ENCODE measurements at places on chromosomes 11 and 22.
A peak's percentile ranks its signal among the peaks of the same experiment; 100 is the strongest.

- no peak for DNase-seq
These were observed 1098.6 kb upstream of the CCDC90B start for GRCh38 chr11:84384731-84385130.

- DNase-seq: no peak
These were observed 33.8 kb downstream of the ZNF280B start for GRCh38 chr22:22474733-22475132.

- no peak for DNase-seq
These were observed 425.8 kb downstream of the SOX6 start for GRCh38 chr11:15930442-15931025.

- DNase-seq: no peak
These were observed 35.9 kb downstream of the ACO2 start for GRCh38 chr22:41504816-41505215.

DNA sequence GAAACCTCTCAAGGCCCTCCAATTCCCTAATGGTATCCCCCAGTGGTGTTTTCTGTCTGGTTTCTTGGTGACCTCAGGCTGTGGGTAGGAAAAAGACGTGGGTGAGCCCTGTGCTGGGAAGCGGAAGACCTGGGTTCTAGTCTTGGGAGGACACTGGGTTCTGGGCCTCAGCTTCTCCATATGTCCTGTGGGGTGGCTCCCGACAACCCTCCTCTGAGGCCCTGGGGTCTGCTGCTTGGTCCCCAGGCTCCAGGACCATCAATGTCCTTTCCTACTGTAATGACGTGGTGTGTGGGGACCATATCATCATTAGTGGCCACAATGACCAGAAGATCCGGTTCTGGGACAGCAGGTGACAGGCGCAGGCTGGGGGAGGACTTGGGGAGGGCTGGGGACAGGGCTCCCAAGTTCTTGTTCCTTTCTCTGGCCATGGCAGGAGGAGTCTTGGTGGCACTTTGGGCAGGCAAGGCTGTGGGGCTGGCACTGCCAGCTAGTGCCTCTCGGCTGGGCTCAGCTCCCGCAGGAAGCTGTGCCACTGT lies 12.8 kb downstream of the ATG16L2 start:
- DNase-seq: no peak

- DNase-seq: no peak
These were observed 28.4 kb downstream of the KIAA0930 start for GRCh38 chr22:45212306-45212709.

- DNase-seq: no peak
These were observed 384.4 kb upstream of the DDI1 start for GRCh38 chr11:103652013-103652412.

- no peak for DNase-seq
These were observed 205.5 kb downstream of the CTTN start for GRCh38 chr11:70603756-70604211.

DNA sequence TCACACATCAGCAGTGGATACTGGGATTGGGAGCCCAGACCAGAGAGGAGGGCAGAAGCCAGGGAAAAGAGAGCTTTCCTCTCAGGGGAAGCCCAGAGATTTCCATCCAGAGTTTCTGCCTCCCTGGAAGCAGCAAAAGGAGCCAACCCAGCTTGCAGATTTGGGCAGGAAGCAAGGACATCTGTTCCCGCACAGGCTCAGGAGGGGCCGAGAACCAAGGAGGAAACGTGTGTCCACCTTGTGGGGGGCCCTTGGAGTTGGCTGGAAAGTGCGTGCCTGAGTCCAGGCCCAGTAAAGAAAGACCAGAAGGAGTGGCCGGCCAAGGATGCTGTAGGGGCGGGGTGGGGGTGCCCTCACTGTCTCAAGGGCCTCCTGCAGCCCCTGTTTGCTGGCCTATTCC lies 6.0 kb upstream of the NPTXR start:
- DNase-seq: no peak

DNA sequence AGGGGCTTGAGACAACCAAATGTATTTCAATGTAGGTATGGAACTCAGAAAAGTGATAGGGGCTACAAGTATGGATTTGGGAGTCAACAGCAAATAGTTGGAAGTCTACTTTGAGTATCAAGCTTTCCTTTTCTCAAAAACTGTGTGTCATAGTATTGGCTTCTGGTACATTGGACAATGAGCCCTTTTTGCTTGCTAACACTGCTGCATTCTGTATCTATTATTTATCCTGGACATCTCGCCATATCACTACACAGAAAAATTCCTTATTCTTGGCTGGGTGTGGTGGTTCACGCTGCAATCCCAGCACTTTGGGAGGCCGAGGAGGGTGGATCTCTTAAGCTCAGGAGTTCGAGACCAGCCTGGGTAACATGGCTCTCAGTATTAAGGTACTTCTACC lies 18.4 kb downstream of the CYP2R1 start:
- DNase-seq: no peak

- peak; percentile 39 for DNase-seq
These were observed 22.1 kb upstream of the RRAS2 start for GRCh38 chr11:14380947-14381561.

- DNase-seq: no peak
These were observed 21.3 kb downstream of the TRIM44 start for GRCh38 chr11:35683728-35684339.

DNA sequence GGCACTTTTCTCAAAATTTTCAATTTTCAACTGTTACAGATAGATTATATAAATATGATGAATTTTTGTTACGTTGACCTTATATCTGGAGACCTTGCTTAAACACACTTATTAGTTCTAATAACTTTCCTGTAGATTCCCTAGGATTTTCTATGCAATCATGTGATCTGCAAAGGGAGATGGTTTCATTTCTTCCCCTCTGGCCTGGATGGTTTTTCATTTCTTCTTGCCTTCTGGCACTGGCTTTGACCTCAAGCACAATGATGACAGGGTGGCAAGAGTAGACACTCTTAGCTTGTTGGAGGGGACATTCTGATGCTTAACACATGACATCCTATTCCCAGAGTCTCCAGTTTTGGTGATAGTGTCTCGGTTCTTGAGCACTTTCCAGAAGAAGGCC lies 75.9 kb downstream of the DGCR2 start:
- no peak for DNase-seq

DNA sequence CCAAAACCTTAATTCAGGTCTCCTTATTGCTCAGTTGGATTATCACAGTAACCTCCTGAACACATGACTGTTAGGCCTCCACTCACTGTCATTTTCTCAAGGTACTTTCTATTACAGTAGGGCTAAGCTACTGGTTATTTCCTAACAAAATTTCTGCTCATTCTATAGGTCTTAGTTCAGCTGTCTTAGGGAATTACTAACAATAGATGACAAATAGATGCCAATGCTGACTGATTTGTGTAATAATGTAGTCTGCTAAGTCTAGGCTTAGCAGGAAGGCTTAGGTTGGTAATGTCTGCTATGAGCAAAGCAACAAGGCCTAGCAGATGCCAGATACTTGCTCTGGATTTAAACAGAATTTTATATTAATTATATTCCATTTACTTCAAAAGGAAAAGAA lies 58.1 kb downstream of the RSF1 start:
- DNase-seq: no peak

GRCh38 chr11:78039919-78040671 lies 17.0 kb upstream of the KCTD14 start:
- DNase-seq: peak; percentile 3

GRCh38 chr11:74749965-74750296 lies 1.3 kb downstream of the RNF169 start:
- no peak for DNase-seq

DNA sequence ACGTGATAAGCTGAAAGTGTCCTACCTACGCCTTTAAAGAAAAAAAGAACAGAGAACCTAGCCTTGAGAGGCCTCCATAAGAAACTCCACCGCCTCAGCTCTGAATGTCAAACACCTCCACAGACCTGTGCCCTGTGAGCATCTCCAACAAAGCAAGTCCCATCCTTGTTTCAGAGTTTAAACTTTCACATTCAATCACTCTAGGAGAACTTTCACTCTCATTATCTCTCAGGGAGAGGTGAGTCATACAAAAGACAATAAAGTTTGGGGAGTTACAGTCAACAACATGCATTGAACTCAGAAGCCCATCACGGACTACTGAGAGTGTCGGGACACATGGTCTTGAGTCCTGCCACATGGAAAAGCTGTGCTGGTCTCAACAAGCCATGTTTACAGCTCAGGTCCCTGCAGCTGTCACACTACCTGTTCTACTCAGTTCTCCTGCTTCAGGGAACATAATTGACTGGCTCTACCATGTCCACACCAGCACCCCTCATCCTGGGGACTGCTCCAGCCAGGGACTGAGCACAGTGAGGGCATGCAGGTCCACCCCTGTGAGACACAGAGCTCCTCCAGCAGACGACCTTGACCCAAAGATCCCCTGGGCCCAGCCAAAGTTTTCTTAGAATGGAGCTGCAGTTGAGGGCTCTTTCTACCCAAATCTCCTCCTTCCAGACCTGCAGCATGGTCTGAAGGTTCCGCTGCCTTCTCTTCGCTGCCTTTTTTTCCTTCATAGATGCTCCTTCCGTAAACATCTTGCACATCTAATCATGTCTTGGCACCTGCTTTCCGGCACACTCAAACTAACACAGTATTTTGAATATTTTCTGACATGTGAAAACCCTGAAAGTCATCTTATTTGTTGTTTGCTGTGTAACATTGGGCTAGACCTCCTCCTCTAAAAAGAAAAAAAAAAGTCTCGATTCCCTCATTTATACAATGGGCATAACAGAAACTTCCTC lies 114.9 kb downstream of the ETS1 start:
- DNase-seq: peak; percentile 60

DNA sequence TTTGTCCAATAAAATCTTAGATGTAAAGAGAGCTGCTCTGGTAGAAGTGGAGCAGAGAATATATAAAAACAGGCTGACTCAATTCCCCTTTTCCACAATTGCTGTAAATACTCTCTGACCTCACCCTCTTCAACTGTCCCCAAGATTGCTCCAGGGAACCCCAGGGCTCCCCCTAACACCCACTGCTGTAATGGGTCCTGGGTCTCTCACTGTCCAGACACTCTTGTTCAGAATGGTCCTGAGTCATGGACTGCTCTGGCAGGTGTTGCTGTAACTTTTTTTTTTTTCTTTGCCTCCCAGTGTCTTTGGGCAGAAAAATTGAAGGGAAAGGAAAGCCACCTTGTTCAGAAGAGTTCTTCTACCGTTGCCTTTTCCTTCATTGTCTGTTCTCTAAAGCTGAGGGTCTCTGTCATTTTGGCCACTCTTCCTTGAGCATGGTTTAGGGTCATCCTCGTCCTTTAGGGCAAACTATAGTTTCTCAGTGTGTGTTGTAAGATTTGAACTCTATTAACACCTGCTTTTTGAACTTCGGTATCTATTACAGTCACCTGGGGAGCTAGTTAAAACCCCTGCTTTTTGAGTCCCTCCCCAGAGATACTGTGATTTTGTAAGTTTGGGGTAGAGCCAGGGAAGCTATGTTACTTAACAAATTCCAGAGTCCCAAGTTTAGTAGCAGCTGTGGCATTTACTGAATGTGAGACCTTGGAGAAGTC lies 209.5 kb downstream of the NAV2 start:
- DNase-seq: no peak

GRCh38 chr11:94897330-94897768 lies 76.0 kb downstream of the CWC15 start:
- peak; percentile 28 for DNase-seq

DNA sequence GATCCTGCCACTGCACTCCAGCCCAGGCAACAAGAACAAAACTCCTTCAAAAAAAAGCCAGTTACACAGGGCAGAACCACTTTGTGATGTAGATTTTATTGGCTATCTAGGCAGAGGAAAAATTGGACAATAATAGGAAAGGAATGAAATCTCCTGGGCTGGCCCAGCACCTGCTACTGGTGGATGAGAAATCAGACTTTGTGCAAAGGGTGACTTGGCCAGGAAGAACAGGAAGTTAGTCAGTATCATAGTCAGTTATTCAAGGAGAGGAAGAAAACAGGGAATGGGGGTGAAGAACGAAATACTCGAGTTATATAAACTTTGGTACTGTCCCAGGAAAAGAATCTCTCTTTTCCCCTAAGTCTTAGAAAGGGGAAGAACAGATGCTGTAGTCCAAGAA lies 11.0 kb upstream of the SPTBN2 start:
- DNase-seq: no peak

DNA sequence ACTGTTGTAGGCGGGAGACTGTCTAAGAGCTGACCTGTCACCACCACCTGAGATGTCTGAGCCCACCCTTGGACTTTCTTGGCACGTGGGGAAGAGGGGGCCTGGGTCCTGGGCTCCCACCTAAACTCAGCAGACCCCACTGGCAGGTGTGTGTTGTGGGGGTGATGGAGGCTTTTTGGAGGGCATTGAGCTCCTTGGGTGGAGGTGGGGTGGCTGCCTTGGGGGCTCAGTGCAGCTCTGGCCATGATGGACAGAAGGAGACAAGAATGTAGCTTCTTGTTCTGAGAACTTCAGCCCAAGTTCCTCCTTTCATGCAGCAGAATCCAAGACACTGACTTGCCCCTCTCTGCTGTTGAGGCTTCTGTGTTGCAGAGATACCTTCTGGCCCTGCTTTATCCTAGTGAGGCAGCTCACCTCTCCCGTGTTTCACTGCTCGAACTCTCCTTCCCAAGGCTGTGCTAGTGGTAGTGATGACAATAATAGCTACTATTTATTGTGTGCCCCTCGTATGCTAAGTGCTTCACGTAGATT lies 116.6 kb upstream of the OR4B1 start:
- DNase-seq: no peak

- no peak for DNase-seq
These were observed 19.0 kb upstream of the SCGB1A1 start for GRCh38 chr11:62399878-62400266.

DNA sequence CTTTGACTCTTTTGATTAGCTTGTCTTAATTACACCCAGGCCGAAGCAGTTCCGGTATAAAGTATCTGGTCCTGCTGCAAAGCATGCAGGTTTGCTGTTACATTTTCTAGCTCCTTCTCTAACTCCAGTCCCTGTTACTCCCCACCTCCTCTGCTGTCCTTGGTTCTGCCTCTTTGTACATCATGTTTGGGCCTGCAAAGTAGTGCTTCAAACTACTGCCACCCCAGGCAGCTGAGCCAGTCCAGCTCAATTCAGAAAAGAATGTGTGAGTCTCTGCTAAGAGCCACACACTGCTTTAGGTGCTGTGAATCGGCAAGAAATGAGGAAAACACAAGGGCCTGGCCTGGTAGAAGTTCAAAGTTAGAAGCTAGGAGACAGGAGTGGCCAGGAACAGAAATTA lies 136.0 kb downstream of the SERGEF start:
- no peak for DNase-seq

DNA sequence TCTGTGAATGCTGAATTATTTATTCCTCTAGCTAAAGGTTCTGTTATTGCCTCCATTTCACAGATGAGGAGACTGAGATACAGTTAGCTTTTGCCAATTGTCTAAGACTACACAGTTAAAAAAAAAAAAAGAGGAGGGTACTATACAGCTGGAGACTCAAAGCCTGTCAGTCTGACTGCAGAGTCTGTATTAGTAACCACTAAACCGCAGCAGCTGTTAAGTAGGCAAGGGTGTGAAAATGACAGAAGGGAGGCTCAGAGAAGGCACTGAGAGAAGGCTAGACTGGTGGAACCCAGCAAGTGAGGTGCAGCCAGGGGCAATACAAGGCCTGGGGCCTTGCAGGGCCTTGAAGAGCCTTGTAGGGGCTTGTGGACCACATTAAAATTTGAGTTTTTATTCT lies 181.2 kb downstream of the CSNK2A3 start:
- DNase-seq: no peak

Data from stimulated activated CD4-positive, alpha-beta T cell treated with anti-CD3 and anti-CD28 coated beads, Interleukin-4, amount 100 ng/mL, for 1 hour (primary cell).